ENCODE measurements at places on chromosomes 6 and 20.

GRCh38 chr20:63951398-63952209, 4.6 kb downstream of the UCKL1 start:
- DNase-seq, result no peak

- no peak for DNase-seq
Measured at GRCh38 chr6:105301072-105301503, 101.8 kb downstream of the PREP start.

- peak; percentile 34 for DNase-seq
Measured at GRCh38 chr6:7726416-7727085, 652 bp downstream of the BMP6 start.

DNA sequence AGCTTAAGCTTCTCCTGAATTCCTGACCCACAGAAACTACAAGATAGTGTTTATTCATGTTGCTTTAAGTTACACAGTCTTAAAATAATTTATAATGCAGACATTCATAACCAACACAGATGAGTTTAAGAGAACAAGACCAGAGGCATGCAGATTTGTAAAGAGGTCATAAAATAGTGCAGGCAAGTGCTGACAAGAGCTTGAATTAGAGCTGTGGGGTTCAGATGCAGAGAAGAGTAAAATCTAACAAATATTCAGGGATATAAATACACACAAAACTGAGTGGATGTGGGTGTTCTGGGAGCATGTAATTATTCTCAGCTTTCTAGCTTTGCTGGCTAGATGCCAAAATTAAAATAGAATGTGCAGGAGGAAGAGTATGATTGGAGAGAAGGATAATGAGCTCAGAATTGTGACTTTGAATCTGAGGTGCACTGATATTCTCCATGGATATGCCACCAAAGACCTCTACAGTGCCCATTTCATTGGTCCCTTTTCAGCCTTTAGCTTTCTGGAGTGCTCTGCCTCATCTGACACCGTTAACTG, 291.9 kb upstream of the SGK1 start:
- no peak for DNase-seq

DNA sequence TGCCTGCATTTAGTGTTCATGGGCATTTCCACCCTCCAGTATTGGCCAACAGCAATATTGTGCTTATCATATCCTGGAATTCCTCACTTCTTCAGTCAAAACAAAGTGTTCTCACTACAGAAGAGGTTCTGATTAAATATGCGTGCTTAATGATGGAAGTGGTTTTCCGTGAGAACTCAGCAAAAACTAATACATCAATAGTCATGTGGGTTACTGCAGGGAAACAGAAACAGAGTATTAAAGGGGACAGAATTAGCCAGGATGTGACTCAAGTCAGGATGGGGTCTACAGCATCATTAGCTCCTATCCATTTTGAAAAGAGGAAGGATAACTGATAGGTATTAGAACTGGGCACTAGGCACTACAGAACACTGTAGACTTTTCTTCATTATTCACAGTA, 384.6 kb downstream of the CDKAL1 start:
- no peak for DNase-seq

- DNase-seq, result no peak
Measured at GRCh38 chr6:81755551-81755950, 3.1 kb upstream of the TENT5A start.

All from activated T-cell treated with anti-CD3 and anti-CD28 coated beads, Interleukin-2, amount 50 U/mL, for 24 hours (primary cell).